ENCODE measurements at places on chromosomes 1 and 21.

GRCh38 chr1:201622824-201623223 lies 83.9 kb downstream of the NAV1 start:
- no peak overlapping the region for H3K4me3 ChIP-seq
- peaks cover 11% of the 10 kb centered on the region for H3K36me3 ChIP-seq
- DNase-seq, result no peak
- H3K4me1 ChIP-seq, result peaks cover 16% of the 10 kb centered on the region
- H3K27me3 ChIP-seq, result no peaks in the 10 kb centered on the region

- no peaks in the 10 kb centered on the region for H3K36me3 ChIP-seq
- H3K27me3 ChIP-seq, result peaks cover 11% of the 10 kb centered on the region
- H3K4me3 ChIP-seq, result no peak overlapping the region
- DNase-seq, result peak; percentile 7
- no peaks in the 10 kb centered on the region for H3K4me1 ChIP-seq
Measured at GRCh38 chr1:107952989-107953388, 12.0 kb downstream of the VAV3 start.

GRCh38 chr21:23524685-23525084 lies 2082.6 kb downstream of the MRPL39 start:
- no peaks in the 10 kb centered on the region for H3K4me1 ChIP-seq
- no peaks in the 10 kb centered on the region for H3K36me3 ChIP-seq
- H3K27ac ChIP-seq, result no peak overlapping the region
- DNase-seq, result no peak

GRCh38 chr1:191641420-191642260 lies 516.6 kb upstream of the RGS18 start:
- H3K27ac ChIP-seq, result no peak overlapping the region
- H3K4me3 ChIP-seq, result no peak overlapping the region
- no peaks in the 10 kb centered on the region for H3K4me1 ChIP-seq
- H3K27me3 ChIP-seq, result no peaks in the 10 kb centered on the region

DNA sequence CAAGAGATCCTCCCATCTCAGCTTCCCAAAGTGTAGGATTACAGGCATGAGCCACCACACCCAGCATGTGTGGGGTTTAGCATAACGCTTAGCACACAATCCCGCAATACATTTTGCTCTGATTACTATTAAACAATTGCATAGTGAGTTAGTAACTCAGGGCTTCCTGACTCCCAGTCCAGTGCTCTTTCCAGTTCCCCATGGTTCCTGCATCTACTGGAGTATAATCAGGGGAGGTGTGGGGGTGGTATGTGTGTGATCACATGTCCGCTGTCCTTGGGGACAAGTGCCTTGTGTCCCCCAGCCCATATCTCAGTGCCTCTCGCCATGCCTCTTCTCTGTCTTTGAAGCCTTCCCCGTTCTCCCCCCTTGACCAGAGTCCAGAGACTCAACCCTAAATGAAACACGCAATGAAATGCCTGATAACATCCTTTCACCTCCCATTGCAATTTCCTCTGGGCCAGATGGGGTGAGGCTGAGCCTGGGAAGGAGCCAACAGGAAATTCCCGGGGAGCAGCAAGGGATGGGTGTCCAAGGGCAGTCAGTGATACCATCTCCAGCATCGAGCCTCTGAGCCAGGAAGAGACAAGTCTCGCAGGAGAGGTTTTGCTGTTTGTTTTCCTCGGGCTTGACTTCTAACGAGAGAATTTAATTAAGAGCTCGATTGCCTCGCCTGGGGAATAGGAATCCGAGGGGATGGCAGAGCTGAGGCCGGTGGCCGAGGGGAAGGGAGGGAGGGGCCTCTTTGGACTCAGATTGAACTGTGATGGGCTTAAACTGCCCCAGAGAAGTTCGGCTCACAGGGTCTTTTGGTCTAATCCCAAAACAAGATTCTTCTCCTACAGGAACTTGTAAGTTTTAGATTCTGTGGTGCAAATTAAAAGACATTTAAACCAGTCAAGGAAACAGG lies 7.7 kb upstream of the HTR1D start:
- peak; percentile 34 for DNase-seq
- H3K27ac ChIP-seq, result no peak overlapping the region
- peaks cover 3% of the 10 kb centered on the region for H3K4me1 ChIP-seq
- H3K27me3 ChIP-seq, result no peaks in the 10 kb centered on the region

DNA sequence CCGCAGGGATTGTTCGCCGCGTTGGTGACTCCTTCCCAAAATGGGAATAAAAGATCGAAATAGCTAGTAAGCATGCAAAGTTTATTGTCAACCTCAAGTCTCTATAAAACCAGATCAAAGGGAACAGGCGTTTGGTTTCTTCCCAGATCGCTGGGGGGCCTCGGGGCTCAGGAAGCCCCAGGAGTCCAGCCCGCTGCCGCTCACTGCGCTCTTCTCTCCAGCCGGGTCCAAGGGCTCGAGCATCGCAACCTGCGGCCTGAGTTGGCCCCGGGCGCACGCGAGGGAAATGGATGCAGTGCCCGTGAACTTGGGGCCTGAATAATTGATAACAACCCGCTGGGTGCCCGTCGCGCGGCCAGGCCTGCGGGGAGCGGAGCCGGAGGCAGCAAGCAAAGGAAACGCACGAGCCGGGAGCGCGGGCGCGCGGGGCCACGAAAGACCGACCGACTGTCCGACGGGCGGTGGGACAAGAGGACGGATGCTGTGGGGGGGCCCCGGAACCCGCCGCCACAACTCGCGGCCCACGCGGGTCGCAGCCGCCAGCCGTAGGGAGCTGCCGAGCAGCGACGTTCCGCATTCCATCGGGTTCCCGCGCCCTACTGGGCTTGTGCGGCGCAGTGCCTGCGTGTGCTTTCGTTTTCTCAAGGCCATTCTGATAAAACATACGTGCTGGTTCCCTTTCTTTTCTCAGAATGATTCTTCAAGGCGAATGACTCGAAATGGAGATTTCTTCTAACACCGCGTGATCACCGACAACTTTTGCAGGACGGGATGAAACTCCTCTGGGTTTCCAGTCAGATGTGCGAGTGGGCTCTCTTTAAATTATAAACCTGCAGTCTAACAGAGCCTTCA lies 14.0 kb upstream of the ALX3 start:
- H3K36me3 ChIP-seq, result no peaks in the 10 kb centered on the region
- H3K4me3 ChIP-seq, result peak overlapping the region; percentile 80
- peak; percentile 69 for DNase-seq
- H3K4me1 ChIP-seq, result peaks cover 9% of the 10 kb centered on the region
- H3K27ac ChIP-seq, result no peak overlapping the region

Data from mesenchymal stem cell (in vitro differentiated cells and primary cell).